ENCODE measurements at places on chromosomes 5 and 9. TPM values are rescaled to one million over a fixed set of nuclear protein-coding genes. Genes with fewer than 3 reads are reported as not detected.

SCGB3A1 gene
- not detected for total RNA-seq

TXNDC8 gene
- total RNA-seq, result not detected

CDC25C gene
- 1.3 TPM for total RNA-seq

LVRN gene
- 1.6 TPM for total RNA-seq

DNM1 gene
- total RNA-seq, result 4.0 TPM

ACOT12 gene
- not detected for total RNA-seq

SNX18 gene
- 28.9 TPM for total RNA-seq

PFN3 gene
- not detected for total RNA-seq

MLANA gene
- total RNA-seq, result not detected

SHLD3 gene
- total RNA-seq, result 3.6 TPM

BHMT2 gene
- 0.49 TPM for total RNA-seq

VPS13A gene
- total RNA-seq, result 48.7 TPM

ANKRD31 gene
- total RNA-seq, result 0.16 TPM

GRIA1 gene
- total RNA-seq, result 0.10 TPM

OR1Q1 gene
- total RNA-seq, result not detected

GRXCR2 gene
- not detected for total RNA-seq

HAPLN1 gene
- 9.6 TPM for total RNA-seq

MARCHF6 gene
- 165 TPM for total RNA-seq

ISL1 gene
- total RNA-seq, result 0.77 TPM

TAF11L5 gene
- total RNA-seq, result not detected

RALGDS gene
- 44.2 TPM for total RNA-seq

PROB1 gene
- 0.98 TPM for total RNA-seq

ANKRD33B gene
- total RNA-seq, result 1.7 TPM

FAT2 gene
- not detected for total RNA-seq

HEMGN gene
- total RNA-seq, result not detected

C5 gene
- 3.8 TPM for total RNA-seq

ADRA1B gene
- total RNA-seq, result 0.51 TPM

FGF10 gene
- 12.7 TPM for total RNA-seq

FRMPD1 gene
- total RNA-seq, result 0.09 TPM

MAMDC2 gene
- total RNA-seq, result 6.9 TPM

SLC34A3 gene
- not detected for total RNA-seq

BTNL8 gene
- total RNA-seq, result 39.2 TPM

SMIM33 gene
- 1.8 TPM for total RNA-seq

PHF24 gene
- 1.3 TPM for total RNA-seq

SPATA31A3 gene
- not detected for total RNA-seq

C5orf52 gene
- total RNA-seq, result 1.7 TPM

ZNF474 gene
- total RNA-seq, result 0.28 TPM

PCA3 gene
- total RNA-seq, result 0.38 TPM

SLC1A3 gene
- total RNA-seq, result 0.67 TPM

MCIDAS gene
- total RNA-seq, result 0.14 TPM

NREP gene
- 18.1 TPM for total RNA-seq

RETREG1 gene
- 54.1 TPM for total RNA-seq

SYK gene
- total RNA-seq, result 29.0 TPM

SGCD gene
- 1.2 TPM for total RNA-seq

NUTM2F gene
- total RNA-seq, result not detected

SPATA31C1 gene
- total RNA-seq, result not detected

ZBTB6 gene
- total RNA-seq, result 7.9 TPM

CTNND2 gene
- 0.81 TPM for total RNA-seq

SHISAL2B gene
- not detected for total RNA-seq

N4BP3 gene
- total RNA-seq, result 4.0 TPM

C1QTNF2 gene
- 0.89 TPM for total RNA-seq

SLC6A18 gene
- not detected for total RNA-seq

TMEM174 gene
- total RNA-seq, result not detected

CARD9 gene
- total RNA-seq, result 2.4 TPM

PRR7 gene
- total RNA-seq, result 1.2 TPM

PTPN3 gene
- total RNA-seq, result 30.3 TPM

NPR3 gene
- 24.0 TPM for total RNA-seq

IRX2 gene
- 0.09 TPM for total RNA-seq

All from mucosa of descending colon (tissue), 3 donors.